ENCODE measurements at places on chromosomes 16 and 17. TPM values are rescaled to one million over a fixed set of nuclear protein-coding genes. Genes with fewer than 3 reads are reported as not detected.
A peak's percentile ranks its signal among the peaks of the same experiment; 100 is the strongest.

Gene EVPL
- 0.53 TPM for total RNA-seq

Gene TEKT5
- total RNA-seq, result 2.1 TPM

DNA sequence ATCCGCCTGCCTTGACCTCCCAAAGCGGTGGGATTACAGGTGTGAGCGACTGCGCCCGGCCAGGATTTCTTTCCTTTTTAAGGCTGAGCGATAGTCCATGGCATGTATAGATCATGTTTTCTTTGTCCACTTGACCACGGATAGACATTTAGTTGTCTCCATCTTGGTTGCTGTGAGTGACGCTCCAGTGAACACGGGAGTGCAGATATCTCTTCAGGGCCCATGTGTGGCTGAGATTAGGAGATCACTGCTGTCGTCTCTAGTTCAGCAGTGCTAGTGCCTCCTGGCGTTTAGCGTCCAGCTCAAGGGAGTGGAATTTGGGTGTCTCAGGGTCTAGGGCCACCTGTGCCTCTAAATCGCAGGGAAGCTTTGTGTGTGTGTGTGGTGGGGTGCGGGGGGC is 41.5 kb downstream of the ABCC1 start:
- DNase-seq, result no peak

Gene CDK5R1
- total RNA-seq, result 0.68 TPM

DNA sequence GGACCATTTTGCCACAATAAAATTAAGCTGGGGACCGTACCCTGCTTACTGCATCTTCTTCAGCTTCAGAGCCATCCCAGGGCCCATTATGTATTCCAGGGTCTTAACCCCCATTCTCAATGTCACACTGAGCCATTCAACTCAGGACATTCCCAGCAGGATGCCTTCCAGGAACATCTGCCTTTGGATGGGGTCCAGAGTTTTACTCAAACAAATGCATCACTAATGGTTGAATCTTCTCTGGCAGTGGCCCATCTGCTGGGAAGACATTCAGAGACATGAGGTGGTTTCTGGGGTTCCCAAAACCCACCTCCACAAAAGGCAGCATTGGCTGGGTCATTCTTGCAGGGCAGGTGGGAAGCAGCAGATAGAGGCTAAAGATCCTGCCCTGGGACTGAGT is 3.4 kb upstream of the SEC14L5 start:
- DNase-seq, result no peak

GRCh38 chr16:86476956-86477534 is 33.3 kb upstream of the FOXF1 start:
- no peak for DNase-seq

GRCh38 chr17:40315678-40316570 is 6.9 kb downstream of the RARA start:
- DNase-seq, result no peak

- DNase-seq, result no peak
These were observed 2.2 kb upstream of the MPG start for GRCh38 chr16:75580-76501.

Gene BRIP1
- 1.2 TPM for total RNA-seq

GRCh38 chr16:83653785-83654184 is 154.0 kb upstream of the HSBP1 start:
- DNase-seq, result no peak

Gene KRTAP1-1
- total RNA-seq, result not detected

Gene KSR1
- 11.4 TPM for total RNA-seq

Gene EVPLL
- 2.2 TPM for total RNA-seq

Gene MYO15B
- 34.2 TPM for total RNA-seq

Gene COL1A1
- 19.3 TPM for total RNA-seq

Gene ZKSCAN2
- 2.1 TPM for total RNA-seq

Gene RBFOX1
- total RNA-seq, result not detected

DNA sequence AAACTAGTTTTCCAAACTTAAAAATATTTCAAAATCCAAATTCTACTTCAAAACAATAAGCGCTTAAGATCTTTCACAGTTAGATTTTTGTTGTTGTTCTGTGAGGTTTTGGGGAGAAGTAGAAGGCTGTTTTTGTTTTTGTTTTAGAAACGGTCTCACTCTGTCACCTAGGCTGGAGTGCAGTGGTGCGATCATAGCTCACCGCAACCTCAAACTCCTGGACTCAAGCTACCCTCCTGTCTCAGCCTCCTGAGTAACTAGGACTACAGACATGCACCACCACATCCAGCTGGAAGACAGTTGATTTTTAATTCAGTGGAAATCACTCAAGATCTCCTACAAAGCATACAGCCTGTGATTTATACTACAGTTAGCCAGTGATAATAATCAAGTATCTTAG is 2.7 kb downstream of the SHCBP1 start:
- no peak for DNase-seq

Gene GNAO1
- 24.4 TPM for total RNA-seq

DNA sequence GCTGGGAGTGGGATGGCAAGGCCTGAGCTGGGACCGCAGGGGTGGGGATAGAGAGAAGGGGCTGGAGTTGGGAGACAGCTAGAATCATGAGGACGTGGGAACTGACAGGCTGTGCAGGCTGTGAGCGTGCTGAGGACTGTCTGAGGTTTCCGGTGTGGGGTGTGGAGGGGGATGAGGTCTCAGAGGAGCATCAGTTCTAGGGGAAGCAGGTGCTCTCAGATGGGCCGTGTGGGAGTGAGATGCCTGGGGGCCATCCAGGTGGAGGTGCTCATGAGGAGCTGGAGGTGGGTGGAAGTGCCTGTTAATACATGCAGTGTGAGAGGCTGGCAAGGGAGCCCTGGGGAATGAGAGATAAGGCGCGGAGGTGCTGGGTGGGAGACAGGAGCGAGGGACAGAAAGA is 27.2 kb downstream of the HASPIN start:
- no peak for DNase-seq

GRCh38 chr16:10970065-10970464 is 25.7 kb downstream of the CLEC16A start:
- no peak for DNase-seq

- DNase-seq, result no peak
These were observed 322 bp upstream of the KLHL11 start for GRCh38 chr17:41865596-41865893.

Gene RPAIN
- total RNA-seq, result 15.6 TPM

Gene CX3CL1
- 13.8 TPM for total RNA-seq

- no peak for DNase-seq
These were observed 556.6 kb upstream of the GOT2 start for GRCh38 chr16:59290718-59291117.

- DNase-seq, result no peak
These were observed 7.6 kb upstream of the AXIN1 start for GRCh38 chr16:359871-360697.

- no peak for DNase-seq
These were observed 33.7 kb downstream of the GINS3 start for GRCh38 chr16:58425756-58426494.

DNA sequence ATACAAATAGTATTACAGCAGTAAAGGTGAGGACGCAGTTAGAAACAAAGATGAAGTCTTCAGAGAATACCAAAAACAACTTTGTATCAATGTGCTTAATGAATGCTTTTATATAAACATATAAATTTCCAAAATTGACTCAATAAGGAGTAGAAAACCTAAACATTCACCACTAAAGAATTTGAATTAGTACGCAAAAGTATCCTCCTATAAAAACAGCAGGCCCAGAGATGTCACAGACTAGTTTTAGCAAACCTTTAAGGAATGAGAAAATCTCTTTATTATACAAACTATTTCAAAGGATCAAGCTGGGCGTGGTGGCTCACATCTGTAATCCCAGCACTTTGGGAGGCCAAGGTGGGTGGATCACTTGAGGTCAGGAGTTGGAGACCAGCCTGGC is 86.2 kb downstream of the OR1D5 start:
- DNase-seq, result no peak

Gene IL34
- 0.58 TPM for total RNA-seq

Gene CCL2
- total RNA-seq, result 0.91 TPM

DNA sequence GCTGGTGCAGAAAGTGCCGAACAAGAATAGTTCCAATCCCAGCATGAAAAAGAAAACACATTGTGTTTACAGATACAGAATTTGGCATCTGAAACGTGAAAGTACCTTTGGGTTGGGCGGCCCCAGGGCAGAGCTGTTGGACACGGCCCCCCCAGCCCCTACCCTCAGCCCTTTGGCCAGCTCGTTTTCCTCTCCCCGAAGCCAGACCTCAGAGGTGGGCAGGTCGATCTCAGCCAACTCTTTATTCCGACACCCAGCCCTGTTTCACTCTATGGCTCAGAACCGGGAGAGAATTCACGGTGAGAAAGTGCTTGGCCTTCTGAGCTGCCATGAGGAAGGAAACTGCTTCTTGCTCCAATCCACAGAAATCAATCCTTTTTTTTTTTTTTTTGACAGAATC is 11.3 kb downstream of the NTN1 start:
- DNase-seq, result no peak

Gene SYNGR3
- total RNA-seq, result 0.30 TPM

DNA sequence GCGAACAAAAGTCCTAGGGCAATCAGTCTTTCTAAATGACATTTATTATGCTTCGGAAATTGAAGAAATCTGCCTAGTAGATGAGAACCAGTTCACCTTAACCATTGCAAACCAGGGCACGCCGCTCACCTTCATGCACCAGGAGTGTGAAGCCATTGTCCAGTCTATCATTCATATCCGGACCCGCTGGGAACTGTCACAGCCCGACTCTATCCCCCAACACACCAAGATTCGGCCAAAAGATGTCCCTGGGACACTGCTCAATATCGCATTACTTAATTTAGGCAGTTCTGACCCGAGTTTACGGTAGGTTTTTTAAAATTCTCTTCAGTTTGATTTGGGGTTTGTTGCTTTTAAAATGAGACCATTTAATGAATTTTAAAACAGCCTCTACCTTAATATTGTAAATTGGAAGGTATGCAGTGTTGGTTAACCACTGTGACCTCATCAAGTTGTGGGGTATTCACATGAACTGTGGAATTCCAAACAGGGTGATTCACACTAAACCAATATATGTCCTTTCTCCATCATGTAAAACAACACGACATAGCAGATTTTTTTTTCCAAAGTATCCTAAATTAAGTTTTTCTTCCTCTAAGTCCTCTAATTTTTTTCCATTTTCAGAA is 6.2 kb upstream of the EVI2A start:
- no peak for DNase-seq

DNA sequence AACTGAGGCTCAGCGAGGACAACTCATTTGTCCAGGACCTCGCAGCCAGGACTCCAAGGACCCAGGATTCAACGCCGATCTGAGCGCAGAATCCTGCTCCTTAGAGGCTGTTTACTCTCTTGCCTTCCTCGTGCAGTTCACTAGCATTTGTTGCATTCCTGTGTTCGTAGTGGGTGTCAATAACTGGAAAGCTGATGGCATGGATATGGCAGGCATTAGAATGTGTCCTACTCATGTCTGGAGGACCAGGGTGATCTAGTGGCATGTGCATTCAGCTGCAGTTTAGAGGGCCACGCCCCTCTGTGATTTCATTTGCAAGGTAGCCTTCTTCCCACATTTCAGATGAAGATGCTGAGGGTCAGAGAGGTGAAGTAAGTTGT is 510 bp downstream of the CRISPLD2 start:
- DNase-seq, result no peak

DNA sequence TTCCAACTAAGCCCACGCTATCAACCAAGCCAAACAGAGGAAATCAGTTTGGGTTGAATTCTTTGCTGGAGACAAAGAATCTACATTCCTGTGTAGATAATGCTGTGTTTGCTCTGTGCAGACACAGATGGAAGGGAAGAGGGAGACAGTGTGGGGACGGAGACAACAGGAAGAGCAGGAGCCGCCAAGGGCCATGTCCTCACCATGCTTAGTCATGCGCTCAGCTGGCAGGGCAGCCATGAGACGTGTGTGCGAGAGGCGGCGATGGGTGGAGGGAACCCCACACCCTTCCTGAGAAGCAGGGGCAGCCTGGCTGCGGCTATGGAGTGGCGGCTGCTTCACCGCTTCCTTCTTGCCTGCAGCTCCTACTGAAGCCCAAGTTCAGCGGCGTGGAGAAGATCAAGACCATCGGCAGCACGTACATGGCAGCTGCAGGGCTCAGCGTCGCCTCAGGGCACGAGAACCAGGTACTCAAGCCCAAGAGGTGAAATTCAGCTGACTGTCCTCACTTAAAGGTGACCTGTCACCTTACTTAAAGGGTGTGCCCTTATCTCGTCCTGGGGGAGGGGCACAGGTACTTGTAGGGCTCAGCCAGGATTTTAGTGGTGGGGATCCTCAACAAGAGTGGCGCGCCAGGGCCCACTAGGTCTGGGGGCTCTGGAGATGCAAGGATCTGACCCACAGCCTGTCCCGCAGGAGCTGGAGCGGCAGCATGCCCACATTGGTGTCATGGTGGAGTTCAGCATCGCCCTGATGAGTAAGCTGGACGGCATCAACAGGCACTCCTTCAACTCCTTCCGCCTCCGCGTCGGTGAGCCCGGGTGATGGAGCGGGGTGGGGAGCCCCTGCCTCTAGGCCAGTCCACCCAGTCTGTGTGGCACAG is 47.5 kb downstream of the ADCY7 start:
- peak; percentile 48 for DNase-seq

Gene UNKL
- 14.1 TPM for total RNA-seq

DNA sequence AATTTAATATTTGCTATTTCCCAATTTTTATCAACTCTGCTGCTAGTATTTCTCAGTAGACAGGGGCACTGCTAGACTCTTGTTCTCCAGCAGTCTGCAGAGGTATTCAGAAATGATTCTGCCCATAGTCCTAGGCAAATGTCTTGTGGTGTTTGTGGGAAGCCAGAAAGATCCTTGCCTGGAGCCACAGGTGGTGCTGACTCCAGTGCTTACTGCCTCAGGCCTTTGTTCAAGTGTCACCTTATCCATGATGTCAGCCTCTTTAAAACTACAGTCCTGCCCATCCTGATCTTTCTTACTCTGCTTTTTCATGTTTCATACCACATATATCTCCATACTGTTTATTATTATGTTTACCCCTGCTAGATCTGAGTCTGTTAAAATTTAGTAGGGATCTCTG is 26.5 kb downstream of the ZSWIM7 start:
- no peak for DNase-seq

GRCh38 chr16:54706406-54706805 is 224.3 kb upstream of the IRX5 start:
- DNase-seq, result no peak

Gene GCSH
- total RNA-seq, result 74.0 TPM

Gene KRTAP4-6
- not detected for total RNA-seq

Gene HOXB9
- total RNA-seq, result 0.13 TPM

DNA sequence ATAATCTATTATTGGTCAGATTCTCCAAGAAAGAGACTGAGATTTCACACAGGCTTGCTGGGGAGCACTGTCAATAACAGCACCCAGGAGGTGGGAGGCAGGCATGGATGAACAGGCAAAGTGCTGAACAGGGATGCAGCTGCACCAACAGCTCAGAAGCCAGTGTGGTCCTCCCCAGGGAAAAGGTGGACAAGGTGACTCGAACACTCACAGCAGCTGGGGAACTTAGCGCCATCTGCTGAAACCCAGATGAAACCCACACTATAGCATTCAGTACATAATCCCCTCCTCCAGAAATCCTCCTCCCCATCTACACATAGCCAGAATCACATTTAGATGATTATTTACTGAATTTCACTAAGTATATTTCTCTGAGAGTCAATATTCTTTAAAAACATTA is 255.2 kb upstream of the WSB1 start:
- DNase-seq, result no peak

DNA sequence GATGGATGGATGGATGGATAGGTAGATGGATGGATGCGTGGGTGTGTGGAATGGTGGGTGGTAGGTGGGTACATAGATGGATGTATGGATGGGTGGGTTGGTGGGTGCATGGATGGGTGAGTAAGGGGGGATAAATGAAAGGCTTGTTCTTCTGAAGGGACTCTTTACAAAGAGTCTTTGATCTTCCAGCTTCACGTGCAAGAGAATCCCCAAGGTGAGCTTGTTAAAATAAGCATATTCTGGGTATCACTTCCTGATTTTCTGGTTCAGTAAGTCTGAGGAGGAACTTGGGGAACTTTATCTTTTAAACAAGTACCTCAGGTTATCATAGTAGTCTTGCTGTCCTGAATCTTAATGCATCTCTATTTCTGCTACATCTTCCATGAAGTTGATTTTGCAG is 639.1 kb downstream of the MAF start:
- no peak for DNase-seq
